Upper lobe of left lung (tissue), 6 donors: ENCODE measurements at places on chromosomes 1 and 21. TPM values are rescaled to one million over a fixed set of nuclear protein-coding genes. Genes with fewer than 3 reads are reported as not detected.
A peak's percentile ranks its signal among the peaks of the same experiment; 100 is the strongest.

GRCh38 chr1:48794816-48795215 is 18.1 kb upstream of the BEND5 start:
- H3K4me1 ChIP-seq = no peaks in the 10 kb centered on the region
- no peaks in the 10 kb centered on the region for H3K27me3 ChIP-seq
- H3K4me3 ChIP-seq = no peak overlapping the region
- DNase-seq = no peak

- DNase-seq = peak; percentile 61
- no peaks in the 10 kb centered on the region for H3K36me3 ChIP-seq
- peaks cover 2% of the 10 kb centered on the region for H3K27me3 ChIP-seq
- peak overlapping the region; percentile 69 for H3K27ac ChIP-seq
- H3K4me1 ChIP-seq = peaks cover 23% of the 10 kb centered on the region
Measured at GRCh38 chr1:165376041-165376810, 19.7 kb upstream of the LMX1A start.

FGGY gene
- 25.7 TPM for total RNA-seq

- no peak overlapping the region for H3K27ac ChIP-seq
- no peaks in the 10 kb centered on the region for H3K36me3 ChIP-seq
- H3K27me3 ChIP-seq = no peaks in the 10 kb centered on the region
- peaks cover 8% of the 10 kb centered on the region for H3K4me1 ChIP-seq
- DNase-seq = no peak
Measured at GRCh38 chr1:226332947-226333346, 24.0 kb upstream of the LIN9 start.

DNA sequence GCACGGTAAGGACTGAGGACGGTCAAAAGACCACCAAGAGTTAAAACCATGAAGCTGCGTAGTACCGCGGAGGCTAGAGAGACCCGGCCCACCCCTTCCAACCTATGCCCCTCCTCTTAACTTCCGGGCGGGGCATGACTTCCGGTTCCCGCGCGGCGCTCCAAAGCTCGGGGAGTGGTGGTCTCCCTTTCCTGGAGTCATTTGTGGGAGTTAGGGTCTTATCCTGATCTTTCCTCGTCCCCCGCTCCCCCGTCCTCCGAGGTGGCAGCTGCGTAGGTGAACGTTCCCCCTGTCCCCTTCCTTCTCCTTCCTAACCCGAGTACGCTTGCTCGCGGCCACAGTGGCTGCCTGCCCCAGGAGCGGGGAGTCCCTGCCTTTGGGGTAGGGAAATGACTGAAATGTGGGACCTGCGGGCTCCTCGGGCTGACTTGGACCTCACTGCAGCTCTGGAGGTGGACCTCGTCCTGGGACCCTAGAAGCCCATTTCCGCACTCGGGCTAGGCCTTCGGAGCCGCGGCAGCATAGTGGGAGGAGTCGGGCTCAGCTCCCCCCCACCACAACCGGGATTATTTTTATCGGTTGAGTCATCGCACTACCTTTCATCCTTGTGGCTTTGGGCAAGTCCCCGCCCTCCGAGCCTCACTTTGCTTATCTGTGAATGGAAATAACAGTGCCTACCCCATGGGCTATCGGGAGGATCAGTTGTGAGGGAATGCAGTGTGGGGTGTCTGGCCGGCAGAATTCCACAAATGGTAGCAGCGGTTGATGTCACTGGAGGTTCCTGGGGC is 24.1 kb downstream of the CELA3A start:
- no peaks in the 10 kb centered on the region for H3K36me3 ChIP-seq
- H3K27me3 ChIP-seq = no peaks in the 10 kb centered on the region
- H3K4me1 ChIP-seq = peaks cover 22% of the 10 kb centered on the region
- H3K27ac ChIP-seq = peak overlapping the region; percentile 100
- peak; percentile 90 for DNase-seq
- peak overlapping the region; percentile 97 for H3K4me3 ChIP-seq

GRCh38 chr1:231099996-231100767 is 60.1 kb upstream of the FAM89A start:
- no peak overlapping the region for H3K27ac ChIP-seq
- H3K4me1 ChIP-seq = no peaks in the 10 kb centered on the region
- no peaks in the 10 kb centered on the region for H3K36me3 ChIP-seq
- no peak for DNase-seq
- no peaks in the 10 kb centered on the region for H3K27me3 ChIP-seq

- H3K4me3 ChIP-seq = no peak overlapping the region
- H3K4me1 ChIP-seq = no peaks in the 10 kb centered on the region
- H3K36me3 ChIP-seq = no peaks in the 10 kb centered on the region
- DNase-seq = no peak
Measured at GRCh38 chr1:223678841-223679240, 13.3 kb upstream of the CAPN8 start.

DNA sequence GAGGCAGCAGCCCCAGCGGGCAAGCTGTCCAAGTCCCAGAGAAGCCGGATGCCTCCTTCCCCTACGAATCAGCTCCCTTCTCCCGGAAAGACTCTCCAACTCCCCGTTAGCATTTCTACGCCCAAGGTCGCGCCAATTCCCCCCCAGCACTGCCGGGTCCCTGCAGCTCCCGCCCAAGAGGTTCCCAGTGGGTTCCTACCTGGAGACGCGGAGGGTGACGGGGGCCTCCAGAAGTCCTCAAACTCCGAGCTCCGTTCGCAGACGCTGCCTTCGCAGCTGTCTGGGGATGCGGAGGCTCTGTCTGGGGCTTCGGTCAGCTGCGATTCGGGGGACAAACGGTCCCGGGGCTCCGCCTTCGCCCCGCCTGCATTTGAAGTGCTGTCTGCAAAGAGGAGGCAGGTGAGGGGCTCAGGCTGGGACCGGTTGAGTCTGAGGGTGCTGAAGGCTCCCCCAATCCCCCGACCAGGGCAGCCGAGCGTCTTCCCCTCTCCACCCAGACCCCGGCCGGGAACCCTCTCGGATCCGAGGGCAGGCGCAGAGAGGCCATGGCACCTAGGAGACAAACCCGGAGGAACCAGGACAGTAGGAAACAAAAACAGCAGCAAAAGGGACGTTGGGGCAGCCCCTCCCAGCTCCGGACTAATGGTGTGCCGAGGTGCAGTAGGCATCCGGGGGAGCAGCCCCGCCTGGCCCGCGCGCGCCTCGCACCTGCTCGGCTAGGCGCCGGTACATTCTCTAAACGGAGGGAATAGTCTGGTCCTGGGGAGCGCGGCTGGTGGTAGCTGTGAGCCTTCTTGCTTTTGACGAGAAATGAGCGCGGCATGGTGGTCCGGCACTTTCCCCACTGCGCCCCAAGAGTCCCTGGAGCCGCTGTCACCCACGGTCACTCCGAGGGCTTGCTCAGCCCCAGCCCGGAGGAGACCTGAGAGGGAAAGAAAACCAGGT is 3.8 kb downstream of the GFI1 start:
- peaks cover 66% of the 10 kb centered on the region for H3K4me1 ChIP-seq
- H3K36me3 ChIP-seq = no peaks in the 10 kb centered on the region
- peak; percentile 87 for DNase-seq

PPIAL4G gene
- 0.10 TPM for total RNA-seq

NBPF10 gene
- total RNA-seq = 3.1 TPM

PTAFR gene
- 40.3 TPM for total RNA-seq

TDRD5 gene
- total RNA-seq = 0.09 TPM

GRCh38 chr1:52725903-52726264 is 369 bp upstream of the ZYG11B start:
- peaks cover 15% of the 10 kb centered on the region for H3K4me1 ChIP-seq
- H3K27ac ChIP-seq = peak overlapping the region; percentile 77
- H3K4me3 ChIP-seq = peak overlapping the region; percentile 68
- H3K36me3 ChIP-seq = no peaks in the 10 kb centered on the region
- DNase-seq = no peak
- H3K27me3 ChIP-seq = no peaks in the 10 kb centered on the region

DCST1 gene
- total RNA-seq = not detected

- DNase-seq = no peak
- no peaks in the 10 kb centered on the region for H3K36me3 ChIP-seq
Measured at GRCh38 chr1:12112711-12113161, 49.6 kb downstream of the TNFRSF8 start.

- H3K27ac ChIP-seq = no peak overlapping the region
- DNase-seq = no peak
- H3K4me1 ChIP-seq = no peaks in the 10 kb centered on the region
- peaks cover 37% of the 10 kb centered on the region for H3K36me3 ChIP-seq
- H3K27me3 ChIP-seq = no peaks in the 10 kb centered on the region
Measured at GRCh38 chr1:19734056-19734455, 65.7 kb downstream of the TMCO4 start.

IGSF3 gene
- 25.8 TPM for total RNA-seq

TMEM200B gene
- total RNA-seq = 3.0 TPM

TBX19 gene
- 0.91 TPM for total RNA-seq
